ENCODE measurements at places on chromosomes 2 and 18.

DNA sequence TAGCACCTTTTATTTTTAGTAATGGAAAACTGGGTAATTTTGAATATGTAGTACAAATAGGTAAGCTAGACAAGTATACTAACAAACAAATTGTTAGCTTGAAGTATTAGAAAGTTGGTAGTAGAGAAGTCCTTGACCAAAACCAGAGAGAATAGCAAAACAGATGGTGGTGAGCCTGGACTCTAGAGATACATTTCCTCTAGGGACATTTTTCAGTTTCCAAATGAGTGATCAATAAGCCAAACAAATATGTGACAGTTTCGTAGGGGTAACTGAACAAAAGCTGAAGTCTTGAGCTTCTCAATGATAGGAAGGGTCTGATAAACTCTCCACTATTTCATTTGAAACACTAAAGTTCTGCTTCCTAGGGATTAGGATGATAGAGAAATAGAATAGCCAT, 692.0 kb upstream of the FAM98A start:
- DNase-seq = no peak

GRCh38 chr2:25227576-25227975, 59.2 kb upstream of the POMC start:
- DNase-seq = no peak

DNA sequence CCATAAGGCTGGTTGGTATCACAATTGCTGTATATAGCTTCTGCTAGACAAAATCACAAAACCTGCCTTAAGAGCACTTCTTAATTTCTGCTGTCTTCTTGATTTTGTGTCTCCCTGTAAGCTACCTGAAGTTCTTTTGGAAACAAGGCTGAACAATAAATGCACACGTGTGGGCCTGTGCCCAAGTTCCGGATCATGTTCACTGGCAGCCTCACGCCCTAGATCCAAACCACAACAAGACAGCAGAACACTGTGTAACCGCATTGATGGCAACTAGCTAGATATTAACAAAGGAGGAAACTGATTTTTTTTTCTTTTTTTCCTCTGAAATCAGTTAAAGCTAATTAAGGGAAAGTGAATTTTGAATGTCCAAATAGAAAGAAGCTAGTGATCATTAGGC, 81.5 kb upstream of the LYPD6B start:
- DNase-seq = no peak

GRCh38 chr2:167057446-167057845, 169.2 kb downstream of the XIRP2 start:
- no peak for DNase-seq

- DNase-seq = no peak
Measured at GRCh38 chr18:58388736-58389135, 240.2 kb downstream of the ALPK2 start.

- no peak for DNase-seq
Measured at GRCh38 chr18:46721331-46721730, 35.5 kb downstream of the ST8SIA5 start.
